ENCODE measurements at places on chromosomes 1 and 21.
A peak's percentile ranks its signal among the peaks of the same experiment; 100 is the strongest.

DNA sequence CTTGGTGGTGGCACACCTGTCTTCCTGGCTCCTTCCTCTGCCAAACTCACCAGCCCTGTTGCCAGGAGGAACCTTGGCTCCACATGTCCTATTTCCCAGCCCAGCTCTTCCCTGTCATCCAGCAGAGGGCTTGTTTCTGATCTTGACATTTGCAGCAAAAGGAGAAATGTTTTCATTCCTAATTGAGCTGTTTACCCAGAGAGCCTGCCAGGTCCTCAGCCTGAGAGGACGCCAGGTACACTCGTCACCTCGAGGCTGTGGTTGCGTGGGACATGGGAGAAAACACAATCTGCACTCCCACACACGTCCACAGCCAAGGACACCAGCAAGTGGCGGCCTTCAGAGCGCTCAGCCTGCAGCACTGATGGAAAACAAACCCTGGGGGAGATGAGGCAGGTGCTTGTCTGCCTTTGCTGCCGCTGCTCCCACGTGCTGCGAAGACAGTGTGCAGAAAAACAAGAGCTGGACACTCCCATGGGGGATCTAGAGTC, 132.8 kb upstream of the CD34 start:
- no peaks in the 10 kb centered on the region for H3K27me3 ChIP-seq
- no peak overlapping the region for H3K4me3 ChIP-seq
- H3K27ac ChIP-seq = no peak overlapping the region

DNA sequence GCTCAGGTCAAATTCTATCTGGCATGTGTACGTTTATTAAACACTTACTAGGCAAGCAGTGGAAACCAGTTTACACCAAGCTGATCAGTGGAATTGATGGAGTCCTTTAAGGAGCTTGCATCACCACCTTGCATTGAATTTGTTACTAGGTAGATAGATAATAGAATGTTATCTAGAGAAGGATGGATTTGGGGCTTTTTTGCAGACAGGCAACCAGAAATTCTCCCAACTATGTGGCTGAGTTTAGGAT, 44.9 kb downstream of the HHAT start:
- no peak overlapping the region for H3K4me3 ChIP-seq
- no peaks in the 10 kb centered on the region for H3K27me3 ChIP-seq
- no peak for DNase-seq
- no peak overlapping the region for H3K27ac ChIP-seq
- peaks cover 13% of the 10 kb centered on the region for H3K4me1 ChIP-seq
- H3K36me3 ChIP-seq = no peaks in the 10 kb centered on the region

- H3K4me3 ChIP-seq = no peak overlapping the region
- no peaks in the 10 kb centered on the region for H3K36me3 ChIP-seq
- H3K4me1 ChIP-seq = no peaks in the 10 kb centered on the region
These were observed 34.9 kb upstream of the SCYL3 start for GRCh38 chr1:169928438-169929209.

DNA sequence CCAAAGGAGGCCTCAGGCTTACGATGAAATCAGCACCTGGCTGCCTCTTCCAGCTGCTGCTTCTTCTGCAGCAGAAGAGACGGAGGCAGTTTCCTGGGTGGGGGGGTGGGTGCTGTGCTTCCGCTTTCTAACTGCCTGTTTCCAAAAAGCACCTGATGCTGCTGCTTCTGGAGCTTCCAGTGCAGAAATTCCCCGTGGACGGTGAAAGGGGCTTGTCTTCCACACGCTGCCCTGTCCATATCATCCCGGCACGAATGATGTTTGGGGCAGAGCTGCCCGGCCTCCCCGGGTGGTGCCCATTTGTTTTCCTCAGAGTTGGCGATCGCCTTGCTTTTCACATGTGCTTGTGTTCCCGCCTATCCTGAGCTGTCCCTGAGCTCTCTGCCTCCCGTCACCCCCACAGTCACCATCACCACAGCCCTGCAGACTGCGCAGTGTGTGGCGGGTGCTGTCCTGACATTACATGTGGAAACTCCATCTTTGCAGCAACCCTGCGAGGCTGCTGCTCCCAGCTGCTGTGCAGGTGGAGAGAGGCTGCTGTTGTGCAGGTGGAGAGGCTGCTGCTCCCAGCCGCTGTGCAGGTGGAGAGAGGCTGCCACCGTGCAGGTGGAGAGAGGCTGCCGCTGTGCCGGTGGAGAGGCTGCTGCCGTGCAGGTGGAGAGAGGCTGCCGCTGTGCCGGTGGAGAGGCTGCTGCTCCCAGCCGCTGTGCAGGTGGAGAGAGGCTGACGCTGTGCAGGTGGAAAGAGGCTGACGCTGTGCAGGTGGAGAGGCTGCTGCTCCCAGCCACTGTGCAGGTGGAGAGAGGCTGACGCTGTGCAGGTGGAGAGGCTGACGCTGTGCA, 1.8 kb downstream of the TTLL10 start:
- peaks cover 8% of the 10 kb centered on the region for H3K27me3 ChIP-seq
- H3K4me3 ChIP-seq = no peak overlapping the region
- DNase-seq = no peak
- H3K36me3 ChIP-seq = no peaks in the 10 kb centered on the region
- peaks cover 4% of the 10 kb centered on the region for H3K4me1 ChIP-seq
- no peak overlapping the region for H3K27ac ChIP-seq

DNA sequence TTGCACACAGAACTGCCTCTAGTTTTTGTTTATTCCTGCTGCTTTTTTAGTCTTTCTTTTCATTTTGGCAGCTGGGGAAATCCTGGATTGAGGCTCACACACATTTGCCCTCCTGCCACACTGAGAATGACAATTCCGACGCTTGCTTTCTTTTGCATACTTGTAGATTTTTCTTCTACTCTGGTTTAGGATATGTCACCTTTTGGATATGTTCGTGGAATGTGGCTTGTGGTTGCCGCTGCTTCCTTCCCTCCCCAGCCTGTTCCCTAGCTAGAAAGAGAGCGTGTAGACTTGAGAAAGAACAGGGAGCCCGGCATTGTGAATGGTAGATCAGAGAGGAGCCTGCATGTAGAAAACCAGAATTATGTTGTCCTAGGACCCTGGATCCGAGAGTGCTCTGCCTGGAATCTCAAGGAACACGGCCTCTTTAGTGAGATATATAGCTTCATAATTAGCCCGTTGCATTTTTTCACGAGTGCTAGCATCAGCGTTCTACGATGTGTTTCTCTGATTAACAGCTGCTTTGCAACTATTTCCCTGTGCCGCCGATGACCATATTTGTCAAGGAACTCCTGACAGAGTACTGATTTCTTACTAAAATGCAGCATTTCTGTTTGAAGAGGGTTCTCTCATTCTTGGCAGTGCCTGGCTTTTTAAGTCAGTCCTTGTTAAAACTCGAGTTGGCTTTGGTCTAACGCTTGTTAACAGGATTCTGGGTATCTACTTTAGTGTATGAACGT, 56.2 kb downstream of the PEX14 start:
- H3K36me3 ChIP-seq = no peaks in the 10 kb centered on the region
- H3K4me3 ChIP-seq = peak overlapping the region; percentile 50
- H3K27me3 ChIP-seq = no peaks in the 10 kb centered on the region
- H3K27ac ChIP-seq = no peak overlapping the region

DNA sequence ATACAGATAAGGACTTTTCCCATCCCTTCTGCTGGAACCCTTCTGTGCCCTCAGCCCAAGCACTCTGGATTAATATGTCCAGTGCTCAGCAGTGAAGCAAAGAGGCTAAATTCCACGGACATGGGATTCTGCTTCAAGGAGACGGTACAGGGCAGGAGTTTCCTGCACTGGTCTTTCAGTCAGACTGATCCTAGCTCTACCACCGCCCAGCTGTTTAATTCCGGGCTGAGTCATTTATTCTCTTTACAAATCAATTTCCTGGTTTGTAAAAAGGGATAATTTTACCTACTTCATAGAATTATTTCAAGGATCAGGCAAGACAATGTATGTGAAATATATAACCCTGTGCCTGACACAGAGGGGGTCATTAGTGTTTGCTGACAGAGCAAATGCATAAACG, 41.6 kb upstream of the NRDC start:
- H3K27ac ChIP-seq = no peak overlapping the region
- no peaks in the 10 kb centered on the region for H3K27me3 ChIP-seq
- 0 out of 2 replicates have a peak, but pooled peaks cover 2% of the 10 kb centered on the region for H3K4me1 ChIP-seq
- peaks cover 37% of the 10 kb centered on the region for H3K36me3 ChIP-seq
